Activated CD4-positive, alpha-beta memory T cell treated with anti-CD3 and anti-CD28 coated beads, Interleukin-2, amount 10 ng/mL, durations not matched to agents 7 days and 5 days (primary cell): ENCODE measurements at places on chromosomes 7 and 10. TPM values are rescaled to one million over a fixed set of nuclear protein-coding genes. Genes with fewer than 3 reads are reported as not detected.

Gene HOXA3
- total RNA-seq, result not detected

Gene APBB1IP
- 80.9 TPM for total RNA-seq

Gene FXYD4
- not detected for total RNA-seq

Gene HOXA4
- 0.15 TPM for total RNA-seq

Gene SLC39A12
- total RNA-seq, result not detected

Gene FAM24A
- total RNA-seq, result not detected

Gene THSD7A
- total RNA-seq, result not detected

Gene GTF2IRD2
- 6.6 TPM for total RNA-seq

- H3K4me1 ChIP-seq, result peaks cover 21% of the 10 kb centered on the region
- DNase-seq, result no peak
- H3K27ac ChIP-seq, result no peak overlapping the region
Measured at GRCh38 chr7:151757274-151757673, 119.6 kb downstream of the PRKAG2 start.

- no peaks in the 10 kb centered on the region for H3K4me1 ChIP-seq
- H3K4me3 ChIP-seq, result no peak overlapping the region
Measured at GRCh38 chr7:141102436-141102835, 28.6 kb downstream of the TMEM178B start.

GRCh38 chr10:43210556-43210955 is 56.3 kb downstream of the RASGEF1A start:
- no peaks in the 10 kb centered on the region for H3K4me1 ChIP-seq
- DNase-seq, result no peak
- H3K27me3 ChIP-seq, result no peaks in the 10 kb centered on the region
- H3K27ac ChIP-seq, result no peak overlapping the region
- H3K4me3 ChIP-seq, result no peak overlapping the region

- no peaks in the 10 kb centered on the region for H3K27me3 ChIP-seq
- no peak overlapping the region for H3K4me3 ChIP-seq
- no peaks in the 10 kb centered on the region for H3K4me1 ChIP-seq
- H3K27ac ChIP-seq, result no peak overlapping the region
- no peak for DNase-seq
Measured at GRCh38 chr7:53205006-53205405, 169.6 kb downstream of the POM121L12 start.

DNA sequence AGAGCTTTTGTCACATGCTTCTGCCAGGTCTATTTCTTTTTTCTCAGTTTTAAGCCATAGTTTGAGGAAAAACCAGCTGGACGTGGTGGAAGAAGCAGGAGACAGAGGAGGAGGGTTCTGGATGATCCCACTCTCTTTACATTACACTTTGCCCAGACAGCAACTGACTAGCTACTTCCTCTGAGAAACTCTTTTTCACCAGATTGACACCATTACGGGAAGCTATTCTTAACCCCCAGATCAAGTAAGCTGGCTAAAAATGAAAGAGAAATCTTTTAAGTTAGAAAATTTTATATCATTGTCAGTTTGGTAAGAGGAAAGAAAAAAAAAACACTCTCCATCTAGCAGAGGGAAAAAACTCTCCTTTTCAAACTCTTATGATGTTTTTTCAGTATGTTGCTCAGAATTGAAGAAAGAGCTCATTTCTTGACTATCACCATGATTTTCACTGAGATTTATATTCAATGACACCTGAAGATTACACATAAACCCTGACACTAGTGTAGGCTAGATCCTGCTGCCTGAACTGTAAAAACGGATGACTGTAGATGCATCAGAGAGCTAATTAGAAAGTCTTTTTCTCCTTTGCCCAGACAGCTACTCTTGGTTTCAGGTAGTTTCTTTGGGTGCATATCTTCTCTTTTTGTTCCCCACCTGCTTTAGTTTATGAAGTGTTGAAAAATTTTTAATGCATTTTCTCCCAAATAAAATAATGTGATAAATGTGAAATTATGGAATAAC is 203.1 kb downstream of the TFEC start:
- no peak overlapping the region for H3K4me3 ChIP-seq
- no peak for DNase-seq
- no peak overlapping the region for H3K27ac ChIP-seq
- H3K4me1 ChIP-seq, result no peaks in the 10 kb centered on the region
- peaks cover 1% of the 10 kb centered on the region for H3K27me3 ChIP-seq

GRCh38 chr7:25408012-25408687 is 179.9 kb upstream of the NPVF start:
- H3K27ac ChIP-seq, result no peak overlapping the region
- H3K4me1 ChIP-seq, result no peaks in the 10 kb centered on the region
- H3K36me3 ChIP-seq, result no peaks in the 10 kb centered on the region
- no peak for DNase-seq
- H3K4me3 ChIP-seq, result no peak overlapping the region

DNA sequence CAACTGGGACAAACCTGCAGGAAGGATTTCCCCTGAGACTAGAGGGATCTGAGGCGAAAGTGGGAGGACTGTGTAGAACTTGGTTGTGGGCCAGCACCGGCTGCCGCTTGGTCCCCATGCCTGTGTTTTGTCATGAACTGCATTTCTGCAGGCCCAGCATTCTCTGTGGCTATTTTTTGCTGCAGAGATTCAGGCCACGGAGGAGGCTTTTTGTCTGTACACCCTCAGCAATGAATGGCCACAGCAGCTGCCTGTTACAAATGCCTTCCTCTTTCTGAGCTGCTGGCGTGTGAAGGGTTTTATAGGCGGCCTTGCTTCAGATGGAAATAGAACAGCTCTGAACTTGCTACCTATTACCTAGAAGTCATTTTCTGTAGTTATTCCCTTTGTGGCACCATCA is 164.4 kb downstream of the SH2D4B start:
- no peak overlapping the region for H3K27ac ChIP-seq
- H3K4me3 ChIP-seq, result no peak overlapping the region
- no peaks in the 10 kb centered on the region for H3K4me1 ChIP-seq
- H3K36me3 ChIP-seq, result no peaks in the 10 kb centered on the region
- no peak for DNase-seq
- peaks cover 1% of the 10 kb centered on the region for H3K27me3 ChIP-seq

DNA sequence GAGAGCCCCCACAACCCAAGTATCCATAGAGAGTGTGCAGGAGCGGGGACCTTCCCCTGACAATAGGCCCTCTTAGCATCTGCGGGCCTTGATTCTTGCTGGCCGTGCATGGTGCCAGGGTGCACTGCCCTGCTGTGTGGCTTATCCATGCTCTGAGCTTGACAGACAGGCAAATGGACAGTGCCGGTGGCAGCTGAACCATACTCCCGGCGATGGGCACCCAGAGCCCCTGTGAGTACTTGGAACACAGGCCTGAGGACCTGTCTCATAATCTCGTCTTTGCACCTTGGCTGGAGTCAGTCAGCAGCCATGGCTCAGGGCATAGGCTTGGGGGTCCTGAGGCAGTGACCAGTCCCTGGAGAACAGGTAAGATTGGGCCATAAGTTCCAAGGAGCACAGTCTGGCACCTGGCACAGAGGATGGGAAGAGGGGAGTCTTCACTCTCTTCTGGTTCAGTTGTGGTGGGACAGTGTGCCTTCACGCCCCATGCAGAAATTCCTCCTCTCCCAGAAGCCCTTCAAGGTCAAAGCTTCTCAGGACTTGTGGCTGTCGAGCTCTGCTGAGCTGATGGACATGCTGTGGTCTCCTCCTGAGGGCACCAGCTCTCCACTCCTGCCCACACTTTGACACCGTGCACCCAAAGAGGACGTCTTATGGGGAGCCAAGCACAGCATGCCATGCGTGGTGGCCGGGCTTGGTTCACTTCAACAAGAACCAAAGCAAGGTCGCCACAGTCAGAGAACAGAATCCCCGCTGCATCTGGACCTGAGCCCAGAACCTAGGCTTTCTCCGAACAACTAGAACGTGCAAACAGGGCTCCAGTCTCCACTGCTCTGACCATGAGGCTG is 59.4 kb upstream of the CAMK2B start:
- peaks cover 15% of the 10 kb centered on the region for H3K36me3 ChIP-seq

- no peaks in the 10 kb centered on the region for H3K4me1 ChIP-seq
- no peaks in the 10 kb centered on the region for H3K36me3 ChIP-seq
- no peaks in the 10 kb centered on the region for H3K27me3 ChIP-seq
- no peak overlapping the region for H3K27ac ChIP-seq
- DNase-seq, result no peak
Measured at GRCh38 chr7:82562716-82563404, 119.3 kb upstream of the CACNA2D1 start.

DNA sequence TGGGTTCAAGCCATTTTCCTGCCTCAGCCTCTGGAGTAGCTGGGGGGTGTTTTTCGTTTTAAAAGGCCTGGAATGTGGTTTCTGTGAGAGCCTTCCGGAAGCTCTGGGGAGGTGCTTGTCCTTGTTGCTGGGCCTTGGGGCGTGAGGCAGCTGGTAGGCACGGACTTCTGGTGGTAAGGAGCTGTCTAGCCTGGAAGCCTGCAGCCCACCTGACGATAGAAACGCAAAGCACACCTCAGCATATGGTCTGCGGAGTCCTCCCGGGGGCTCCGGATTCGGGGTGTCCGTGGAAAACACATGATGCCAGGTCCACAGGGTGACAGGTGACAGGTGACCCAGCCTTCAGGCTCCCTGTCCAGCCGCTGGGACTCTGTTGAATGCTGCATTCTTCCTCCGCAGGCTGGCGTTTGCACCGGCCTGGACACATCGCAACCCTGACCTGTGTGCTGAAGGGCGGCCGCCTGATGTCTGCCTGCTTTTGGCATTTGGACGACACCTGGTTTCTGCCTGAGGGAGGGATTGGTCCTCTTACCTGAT is 37.3 kb downstream of the INPP5A start:
- no peak overlapping the region for H3K27ac ChIP-seq
- H3K4me1 ChIP-seq, result peaks cover 22% of the 10 kb centered on the region
- H3K27me3 ChIP-seq, result peaks cover 22% of the 10 kb centered on the region
- no peak overlapping the region for H3K4me3 ChIP-seq
- DNase-seq, result no peak

GRCh38 chr7:120360918-120361317 is 87.9 kb downstream of the KCND2 start:
- no peaks in the 10 kb centered on the region for H3K4me1 ChIP-seq
- no peak overlapping the region for H3K27ac ChIP-seq
- no peaks in the 10 kb centered on the region for H3K36me3 ChIP-seq
- H3K4me3 ChIP-seq, result no peak overlapping the region
- H3K27me3 ChIP-seq, result no peaks in the 10 kb centered on the region
- DNase-seq, result no peak

DNA sequence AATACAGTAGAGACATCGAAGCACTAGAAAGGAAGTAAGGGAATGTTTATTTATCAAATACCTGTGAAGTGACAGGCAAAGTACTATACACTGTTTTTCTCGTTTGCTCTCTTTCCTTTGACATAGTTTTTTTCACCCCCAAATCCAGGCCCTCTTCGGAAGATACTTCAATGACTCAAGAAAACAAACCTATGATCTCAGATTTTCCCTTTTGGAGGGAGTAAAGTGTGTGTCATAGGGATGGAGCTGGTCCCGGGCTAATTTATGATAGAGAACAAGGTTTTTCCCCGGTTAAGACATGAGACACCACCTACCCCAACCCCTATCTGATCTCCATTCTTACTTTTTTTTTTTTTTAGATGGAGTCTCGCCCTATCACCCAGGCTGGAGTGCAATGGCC is 61.7 kb downstream of the MAP3K8 start:
- no peak overlapping the region for H3K27ac ChIP-seq
- no peak for DNase-seq
- H3K36me3 ChIP-seq, result peaks cover 10% of the 10 kb centered on the region
- peaks cover 73% of the 10 kb centered on the region for H3K4me1 ChIP-seq
- no peaks in the 10 kb centered on the region for H3K27me3 ChIP-seq

GRCh38 chr10:119670717-119671116 is 19.5 kb downstream of the BAG3 start:
- H3K27ac ChIP-seq, result no peak overlapping the region
- H3K4me3 ChIP-seq, result no peak overlapping the region
- DNase-seq, result no peak

- DNase-seq, result peak; percentile 73
- no peaks in the 10 kb centered on the region for H3K27me3 ChIP-seq
- no peak overlapping the region for H3K27ac ChIP-seq
- H3K4me3 ChIP-seq, result no peak overlapping the region
Measured at GRCh38 chr10:71708301-71708703, 11.3 kb downstream of the C10orf105 start.

GRCh38 chr10:1942478-1942877 is 205.2 kb upstream of the ADARB2 start:
- H3K4me1 ChIP-seq, result peaks cover 18% of the 10 kb centered on the region
- no peaks in the 10 kb centered on the region for H3K27me3 ChIP-seq
- no peak for DNase-seq
- H3K36me3 ChIP-seq, result no peaks in the 10 kb centered on the region

DNA sequence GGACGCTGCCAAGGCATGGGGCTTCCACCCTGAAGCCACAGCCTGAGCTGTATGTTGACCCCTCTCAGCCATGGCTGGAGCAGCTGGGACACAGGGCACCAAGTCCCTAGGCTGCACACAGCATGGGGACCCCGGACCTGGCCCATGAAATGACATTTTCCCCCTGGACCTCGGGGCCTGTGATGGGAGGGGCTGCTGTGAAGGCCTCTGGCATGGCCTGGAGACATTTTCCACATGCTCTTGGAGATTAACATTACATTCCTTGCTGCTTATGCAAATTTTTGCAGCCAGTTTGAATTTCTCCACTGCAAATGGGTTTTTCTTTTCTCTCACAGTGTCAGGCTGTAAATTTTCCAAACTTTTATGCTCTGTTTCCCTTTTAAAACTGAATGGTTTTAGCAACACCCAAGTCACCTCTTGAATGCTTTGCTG is 463.6 kb downstream of the ZWINT start:
- H3K4me1 ChIP-seq, result no peaks in the 10 kb centered on the region
- H3K4me3 ChIP-seq, result no peak overlapping the region
- no peaks in the 10 kb centered on the region for H3K36me3 ChIP-seq
- no peaks in the 10 kb centered on the region for H3K27me3 ChIP-seq

DNA sequence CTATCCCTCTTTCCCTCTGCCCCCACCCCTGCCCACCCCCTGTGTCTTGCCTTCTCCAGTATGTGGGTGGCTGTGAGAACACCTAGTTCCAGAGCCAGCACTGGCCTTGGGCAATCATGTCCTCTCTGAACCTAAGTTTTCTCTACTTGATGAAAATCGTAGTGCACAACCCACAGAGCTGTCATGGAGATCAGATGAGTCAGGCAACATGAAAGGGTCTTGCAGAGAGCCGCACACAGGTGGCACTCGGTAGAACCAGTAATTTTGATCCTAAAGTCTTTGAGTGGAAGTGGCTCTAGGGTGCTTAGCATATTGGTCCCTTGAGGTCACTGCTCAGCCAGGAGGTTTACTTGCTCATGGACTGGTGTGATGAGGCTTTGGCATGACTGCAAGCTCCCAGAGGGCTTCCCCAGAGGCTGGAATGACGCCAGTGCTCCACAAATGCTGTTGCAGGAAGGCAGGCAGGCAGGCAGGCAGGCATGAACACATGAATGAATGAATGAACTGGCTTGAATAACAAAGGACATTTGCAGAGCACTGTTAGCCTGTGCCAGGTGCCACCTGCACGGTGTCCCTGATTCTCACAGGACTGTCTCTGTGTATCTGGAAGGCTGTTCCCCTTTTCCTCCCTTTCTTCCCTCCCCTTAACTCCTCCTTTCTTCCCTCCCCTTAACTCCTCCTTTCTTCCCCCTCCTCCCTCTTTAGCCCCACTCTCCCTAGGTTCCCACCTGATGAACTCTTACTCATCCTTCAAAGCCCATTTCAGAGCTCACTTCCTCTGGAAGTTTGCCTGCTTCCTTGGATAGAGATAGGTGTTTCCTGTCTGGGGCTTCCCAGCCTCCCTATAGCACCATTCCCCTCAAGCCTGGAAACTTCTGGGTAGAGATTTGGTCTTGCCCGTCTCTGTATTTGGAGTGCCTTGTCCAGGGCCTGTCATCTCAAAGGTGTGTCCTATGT is 27.2 kb upstream of the CTBP2 start:
- H3K27me3 ChIP-seq, result no peaks in the 10 kb centered on the region
- no peak overlapping the region for H3K4me3 ChIP-seq
- no peaks in the 10 kb centered on the region for H3K36me3 ChIP-seq
- DNase-seq, result no peak
- H3K27ac ChIP-seq, result no peak overlapping the region
